ENCODE measurements at places on chromosomes 6 and 20.
A peak's percentile ranks its signal among the peaks of the same experiment; 100 is the strongest.

DNA sequence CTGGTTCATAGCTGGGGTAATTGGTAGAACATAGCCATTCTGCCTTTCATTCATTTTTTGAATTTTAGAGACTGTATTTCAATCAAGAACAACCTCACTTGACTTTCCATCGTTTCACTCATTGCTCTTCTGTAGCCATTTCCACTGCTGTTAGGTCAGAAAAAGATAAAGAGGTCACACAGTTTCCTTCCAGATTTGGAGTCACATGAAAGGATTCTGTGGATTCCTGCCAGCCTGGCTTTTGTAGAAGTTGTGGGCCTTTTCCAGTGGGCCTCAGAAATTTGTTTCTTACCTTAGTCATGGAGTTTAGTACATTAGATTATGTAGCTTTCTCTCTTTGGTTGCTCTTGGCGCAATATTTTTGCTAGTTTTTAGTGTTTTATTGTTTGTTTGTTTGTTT is 157.8 kb downstream of the SASH1 start:
- DNase-seq, result no peak

GRCh38 chr6:33425668-33426577 is 6.1 kb downstream of the SYNGAP1 start:
- DNase-seq, result peak; percentile 91

- DNase-seq, result no peak
Measured at GRCh38 chr6:166308769-166309589, 787 bp upstream of the PRR18 start.

DNA sequence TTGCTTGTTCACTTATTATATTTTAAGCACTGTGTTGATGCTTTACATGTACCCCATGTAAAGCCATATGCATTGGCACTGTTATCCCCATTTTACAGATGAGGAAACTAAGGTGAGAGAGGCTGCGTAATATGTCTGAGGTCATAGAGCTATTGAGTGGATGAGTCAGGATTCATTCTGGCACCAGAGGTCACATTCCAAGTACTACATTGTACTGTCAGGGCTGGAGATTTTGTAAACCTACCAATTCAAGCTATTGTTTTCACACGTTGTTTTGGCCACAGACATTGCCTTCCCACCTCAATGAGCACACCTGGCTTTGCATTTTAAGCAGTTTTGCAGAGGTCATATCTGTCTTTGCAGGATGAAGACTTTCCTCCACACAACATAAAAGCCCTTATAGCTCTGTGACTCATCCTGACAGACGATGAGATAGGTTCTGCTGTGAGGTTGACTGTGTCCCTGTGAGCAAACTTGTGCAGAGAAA is 33.2 kb downstream of the ANKS1A start:
- peak; percentile 72 for DNase-seq

GRCh38 chr6:4358414-4359107 is 223.2 kb upstream of the ECI2 start:
- DNase-seq, result peak; percentile 100

DNA sequence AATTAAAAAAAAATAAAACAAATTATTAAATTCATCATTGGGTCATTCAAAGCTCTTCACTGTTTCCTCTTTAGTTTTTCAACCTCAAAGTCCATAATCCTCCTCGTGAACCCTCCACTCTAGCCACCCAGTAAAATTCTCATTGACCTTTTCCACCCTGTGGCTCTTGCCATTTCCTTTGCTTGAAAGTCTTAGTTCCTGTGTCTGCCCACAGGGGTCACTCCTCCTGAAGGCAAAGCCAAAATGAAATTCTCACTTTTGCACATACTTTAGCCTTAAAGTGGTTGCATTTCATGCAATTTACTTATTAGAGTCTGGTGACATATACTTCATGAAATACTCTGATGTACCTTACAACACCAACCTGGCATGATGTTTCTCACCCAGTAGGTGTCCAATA is 263.7 kb downstream of the BMP2 start:
- DNase-seq, result peak; percentile 7

DNA sequence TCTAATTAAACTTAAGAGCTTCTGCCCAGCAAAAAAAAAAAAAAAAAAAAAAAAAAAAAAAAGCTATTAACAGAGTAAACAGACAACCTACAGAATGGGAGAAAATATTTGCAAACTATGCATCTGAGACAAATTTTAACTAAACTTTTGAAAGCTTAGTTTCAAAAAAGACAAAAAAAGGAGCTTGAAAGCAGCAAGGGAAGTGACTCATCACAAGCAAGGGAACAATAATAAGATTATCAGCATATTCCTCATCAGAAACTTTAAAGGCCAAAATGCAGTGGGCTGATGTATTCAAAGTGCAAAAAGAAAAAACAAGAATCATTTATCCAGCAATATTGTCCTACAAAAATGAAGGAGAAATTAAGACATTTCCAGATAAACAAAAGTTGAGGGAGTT is 158.6 kb downstream of the RNF144B start:
- DNase-seq, result peak; percentile 17

DNA sequence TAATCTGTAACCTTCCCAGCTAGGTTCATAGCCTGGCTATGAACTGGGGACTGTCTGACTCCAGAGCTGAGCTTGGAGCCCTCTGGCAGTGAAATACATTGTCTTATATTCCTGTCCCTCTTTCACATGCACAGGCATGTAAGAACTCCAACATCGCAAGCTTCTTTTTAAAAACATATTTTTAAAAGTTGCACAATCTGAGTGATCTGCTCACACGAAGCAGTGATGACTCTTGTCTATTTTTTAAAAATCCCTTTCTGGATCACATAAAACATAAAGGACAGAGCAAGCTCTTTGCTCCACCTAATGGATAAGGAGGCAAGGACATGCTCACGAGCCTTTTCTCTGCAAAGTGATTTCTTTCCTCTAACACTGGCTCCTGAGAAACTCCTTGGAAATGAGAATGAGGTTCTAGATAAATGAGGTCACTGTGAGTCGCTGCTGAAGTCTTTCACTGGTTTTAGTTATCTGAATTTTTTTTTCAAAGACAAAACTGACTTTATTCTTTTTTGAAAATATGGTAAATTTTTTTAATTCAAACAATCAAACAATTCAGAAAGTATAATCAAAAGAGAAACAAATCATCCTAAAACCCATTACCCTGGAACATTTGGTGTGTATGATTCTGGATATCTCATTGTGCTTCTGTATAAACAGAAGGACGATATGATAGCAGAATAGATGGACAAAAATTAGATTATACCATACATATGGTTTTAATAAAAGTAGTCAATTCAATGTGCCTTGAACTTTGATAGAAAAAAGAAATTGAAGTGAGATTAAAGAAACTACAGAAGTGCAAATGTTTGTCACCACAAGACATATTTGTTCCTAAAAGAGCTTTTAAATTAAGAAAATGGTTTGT is 30.8 kb downstream of the IL20RA start:
- DNase-seq, result peak; percentile 74

GRCh38 chr20:3080939-3081388 is 3.6 kb downstream of the AVP start:
- DNase-seq, result peak; percentile 78

- DNase-seq, result no peak
Measured at GRCh38 chr6:101956961-101957360, 563.5 kb downstream of the GRIK2 start.

DNA sequence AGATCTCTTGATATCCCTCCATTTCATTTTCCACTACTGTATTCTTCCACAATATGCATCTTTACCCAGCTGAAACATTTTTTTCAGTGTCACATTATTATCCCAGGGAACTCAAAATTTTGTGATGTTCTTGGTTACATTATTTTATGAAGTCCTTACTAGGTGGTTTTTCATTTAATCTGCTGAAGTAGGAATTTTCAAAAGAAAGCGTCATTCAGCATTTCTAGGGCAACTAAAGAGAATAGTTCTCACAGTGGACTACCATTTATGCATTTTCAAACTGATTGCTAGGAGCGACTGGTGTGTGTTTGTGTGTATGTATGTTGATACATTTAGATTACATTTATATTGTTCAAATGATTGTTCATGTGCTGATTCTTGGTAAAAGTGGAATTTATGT is 2.4 kb upstream of the TMEM30A start:
- no peak for DNase-seq

DNA sequence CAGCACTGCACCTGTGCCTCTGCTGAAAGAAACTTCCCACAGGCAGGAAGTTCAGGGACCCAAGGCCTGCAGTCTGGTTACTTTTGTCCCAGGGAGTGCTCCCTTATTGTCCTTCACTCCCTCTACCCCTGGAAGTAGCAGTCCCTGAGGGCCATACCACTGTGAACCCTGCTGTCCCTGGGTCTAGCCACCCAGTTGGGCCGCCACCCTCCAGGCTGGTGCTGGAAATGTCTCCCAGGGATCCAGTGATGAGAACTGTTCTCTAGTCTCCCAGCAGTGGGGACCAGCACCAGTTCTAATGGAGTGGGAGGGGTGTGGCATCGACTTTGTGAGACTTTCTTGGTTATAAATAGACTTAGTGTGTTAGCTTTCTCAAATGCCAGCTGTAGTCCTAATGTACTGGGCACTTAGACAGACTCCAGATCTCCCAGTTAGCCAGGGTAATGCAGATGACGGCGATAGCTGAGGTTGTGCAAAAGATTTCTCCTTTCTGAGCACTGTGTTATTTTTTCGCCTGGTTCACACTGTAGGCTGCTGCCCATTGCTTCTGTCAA is 462.5 kb downstream of the CDH26 start:
- DNase-seq, result no peak

DNA sequence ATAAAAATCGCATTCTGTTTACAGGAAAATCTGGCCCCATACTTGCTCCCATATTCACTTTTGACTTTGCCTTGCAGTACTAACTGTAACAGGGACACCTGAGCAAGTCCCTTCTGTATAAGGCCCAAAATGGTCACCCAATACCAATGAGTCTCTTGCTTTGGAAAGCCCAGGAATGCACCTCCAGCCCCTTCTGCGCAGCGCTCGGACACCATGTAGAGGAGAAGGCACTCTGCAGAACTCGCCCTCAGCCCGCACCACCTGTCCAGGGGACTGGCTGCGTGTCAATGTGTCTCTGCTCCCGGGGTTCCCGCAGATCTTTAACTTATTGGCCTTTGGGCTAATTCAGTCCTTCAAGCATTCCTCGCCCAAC is 746 bp upstream of the PRND start:
- no peak for DNase-seq

GRCh38 chr6:11774426-11774825 is 4.2 kb downstream of the ADTRP start:
- no peak for DNase-seq

GRCh38 chr6:109053336-109053735 is 41.3 kb downstream of the SESN1 start:
- no peak for DNase-seq

DNA sequence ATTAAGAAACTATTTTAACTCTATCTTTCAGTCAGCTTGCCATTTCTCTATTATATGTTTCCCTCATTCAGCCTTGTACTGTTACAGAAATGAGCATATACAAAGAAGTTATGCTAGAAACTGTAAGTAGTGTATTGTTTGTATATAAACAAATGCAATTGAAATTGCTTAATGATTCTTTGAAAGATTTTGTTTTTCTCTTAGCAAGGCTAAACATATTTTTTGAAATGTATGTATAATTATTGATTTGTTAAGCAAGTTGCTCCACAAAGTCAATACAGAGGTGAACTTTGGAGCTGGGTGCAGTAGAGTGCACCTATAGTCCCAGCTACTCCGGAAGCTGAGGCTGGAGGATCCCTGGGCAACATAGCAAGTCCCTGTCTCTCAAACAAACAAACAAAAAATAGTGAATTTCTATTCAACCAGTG is 253.6 kb downstream of the RNGTT start:
- DNase-seq, result no peak

- no peak for DNase-seq
Measured at GRCh38 chr6:20632696-20633095, 98.4 kb downstream of the CDKAL1 start.

DNA sequence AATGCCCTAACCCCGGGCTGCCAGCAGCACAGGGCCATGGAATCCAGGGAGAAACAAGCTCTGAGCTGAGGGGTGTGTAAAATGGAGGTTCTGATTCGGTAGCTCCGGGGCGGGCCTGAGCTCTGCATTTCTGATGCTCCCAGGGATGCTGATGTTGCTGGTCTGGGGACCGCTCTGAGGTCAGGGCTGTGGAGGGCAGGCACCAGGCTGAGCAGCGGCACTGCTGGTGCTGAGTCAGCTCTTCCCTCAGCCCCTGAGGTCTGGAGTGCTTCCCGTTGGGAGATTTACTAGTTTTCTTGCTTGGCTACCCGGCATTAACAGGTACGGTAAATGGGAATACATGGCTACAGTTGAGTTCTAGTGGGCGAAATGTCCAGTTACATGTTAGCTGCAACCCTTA is 18.6 kb upstream of the CST3 start:
- no peak for DNase-seq

- no peak for DNase-seq
Measured at GRCh38 chr6:11323666-11324452, 91.4 kb upstream of the NEDD9 start.

GRCh38 chr6:3214898-3215297 is 12.6 kb downstream of the TUBB2B start:
- peak; percentile 69 for DNase-seq

- DNase-seq, result peak; percentile 81
Measured at GRCh38 chr6:150293423-150294173, 75.2 kb upstream of the IYD start.

DNA sequence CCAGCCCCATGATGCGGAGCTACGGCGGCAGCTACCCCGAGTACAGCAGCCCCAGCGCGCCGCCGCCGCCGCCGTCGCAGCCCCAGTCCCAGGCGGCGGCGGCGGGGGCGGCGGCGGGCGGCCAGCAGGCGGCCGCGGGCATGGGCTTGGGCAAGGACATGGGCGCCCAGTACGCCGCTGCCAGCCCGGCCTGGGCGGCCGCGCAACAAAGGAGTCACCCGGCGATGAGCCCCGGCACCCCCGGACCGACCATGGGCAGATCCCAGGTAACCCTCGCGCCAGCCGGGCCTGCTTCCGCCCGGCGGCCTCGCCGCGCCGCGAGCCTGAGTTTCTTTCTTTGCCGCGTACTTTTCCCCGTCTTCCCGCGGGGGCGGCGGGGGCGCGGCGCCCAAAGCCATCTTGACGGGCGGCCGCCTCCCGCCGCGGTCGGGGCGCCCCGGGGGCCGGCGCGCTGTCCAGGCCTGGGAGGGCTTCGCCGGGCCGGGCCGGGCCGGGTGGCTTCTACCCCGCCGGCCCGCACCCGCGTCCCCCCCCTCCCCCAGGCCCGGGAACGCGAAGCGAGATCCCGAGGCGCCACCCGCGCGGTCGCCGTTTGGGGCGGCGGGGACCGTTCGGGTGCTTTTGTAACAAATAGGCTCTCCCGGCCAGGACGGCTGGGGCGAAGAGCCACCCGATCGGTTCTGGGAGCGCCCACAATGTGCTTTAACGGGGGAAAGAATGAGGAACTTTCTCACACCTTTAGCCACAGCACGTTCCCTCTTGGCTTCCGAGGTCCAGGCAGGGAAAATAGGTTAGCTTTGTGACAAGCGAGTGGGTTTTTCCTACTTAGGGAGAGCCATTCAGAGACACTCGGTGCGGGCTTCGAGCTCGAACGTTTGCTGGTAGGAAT is 2.3 kb downstream of the ARID1B start:
- DNase-seq, result peak; percentile 58

DNA sequence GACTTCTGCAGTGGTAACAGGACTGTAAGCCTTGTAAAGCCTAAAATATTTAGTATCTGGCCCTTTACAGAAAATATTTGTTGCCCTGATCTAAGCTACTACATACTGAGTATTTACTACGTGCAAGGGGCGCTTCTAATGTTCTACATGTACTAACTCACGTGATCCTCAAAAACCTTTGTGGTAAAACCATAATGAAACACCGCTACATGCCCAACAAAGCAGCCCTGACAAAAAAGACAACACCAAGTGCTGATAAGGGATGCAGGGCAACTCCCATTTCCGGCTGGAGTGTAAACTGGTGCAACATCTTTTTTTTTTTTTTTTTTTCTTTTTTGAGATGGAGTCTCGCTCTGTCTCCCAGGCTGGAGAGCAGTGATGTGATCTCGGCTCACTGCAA is 85.0 kb downstream of the SULF2 start:
- DNase-seq, result no peak

GRCh38 chr6:153210083-153210482 is 79.0 kb upstream of the RGS17 start:
- DNase-seq, result peak; percentile 54

All from foreskin fibroblast (primary cell).